ENCODE measurements at places on chromosomes 6 and 20. TPM values are rescaled to one million over a fixed set of nuclear protein-coding genes. Genes with fewer than 3 reads are reported as not detected.

GRCh38 chr6:80642452-80642851 lies 536.0 kb downstream of the BCKDHB start:
- no peaks in the 10 kb centered on the region for H3K27me3 ChIP-seq
- no peak overlapping the region for H3K4me3 ChIP-seq
- no peaks in the 10 kb centered on the region for H3K36me3 ChIP-seq
- H3K27ac ChIP-seq = no peak overlapping the region
- H3K4me1 ChIP-seq = no peaks in the 10 kb centered on the region

Gene ZC2HC1B
- not detected for total RNA-seq

DNA sequence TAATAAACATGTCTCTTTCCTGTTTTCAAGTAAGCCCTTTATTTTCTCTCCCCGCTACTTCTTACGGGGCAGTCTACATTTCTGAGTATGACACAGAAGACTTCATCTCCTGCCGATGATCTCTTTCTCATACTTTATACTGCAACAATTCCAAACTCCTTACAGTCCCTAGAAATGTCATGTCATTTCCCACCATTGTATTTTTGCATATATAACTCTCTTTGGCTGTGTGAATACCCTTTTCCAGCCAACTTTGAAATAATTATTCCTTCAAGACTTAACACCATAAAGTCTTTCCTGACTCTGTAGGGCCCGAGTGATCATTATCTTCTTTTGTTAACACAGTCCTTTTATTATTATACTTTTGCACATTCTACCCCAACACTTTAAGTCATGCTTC lies 72.1 kb downstream of the SHPRH start:
- no peak overlapping the region for H3K4me3 ChIP-seq
- H3K27me3 ChIP-seq = no peaks in the 10 kb centered on the region
- no peaks in the 10 kb centered on the region for H3K4me1 ChIP-seq
- no peak for DNase-seq

Gene KIF25
- not detected for total RNA-seq

Gene ADAT2
- 19.3 TPM for total RNA-seq

GRCh38 chr6:111381123-111381522 lies 101.9 kb downstream of the REV3L start:
- DNase-seq = no peak
- no peak overlapping the region for H3K4me3 ChIP-seq
- peaks cover 41% of the 10 kb centered on the region for H3K36me3 ChIP-seq
- no peak overlapping the region for H3K27ac ChIP-seq
- no peaks in the 10 kb centered on the region for H3K27me3 ChIP-seq
- H3K4me1 ChIP-seq = no peaks in the 10 kb centered on the region

GRCh38 chr6:75752365-75752764 lies 3.3 kb downstream of the MYO6 start:
- H3K27me3 ChIP-seq = peaks cover 22% of the 10 kb centered on the region
- no peak for DNase-seq
- H3K4me1 ChIP-seq = peaks cover 12% of the 10 kb centered on the region
- no peaks in the 10 kb centered on the region for H3K36me3 ChIP-seq
- no peak overlapping the region for H3K4me3 ChIP-seq
